Lung (tissue), 17 donors: ENCODE measurements at places on chromosomes 6 and 20. TPM values are rescaled to one million over a fixed set of nuclear protein-coding genes. Genes with fewer than 3 reads are reported as not detected.

DNA sequence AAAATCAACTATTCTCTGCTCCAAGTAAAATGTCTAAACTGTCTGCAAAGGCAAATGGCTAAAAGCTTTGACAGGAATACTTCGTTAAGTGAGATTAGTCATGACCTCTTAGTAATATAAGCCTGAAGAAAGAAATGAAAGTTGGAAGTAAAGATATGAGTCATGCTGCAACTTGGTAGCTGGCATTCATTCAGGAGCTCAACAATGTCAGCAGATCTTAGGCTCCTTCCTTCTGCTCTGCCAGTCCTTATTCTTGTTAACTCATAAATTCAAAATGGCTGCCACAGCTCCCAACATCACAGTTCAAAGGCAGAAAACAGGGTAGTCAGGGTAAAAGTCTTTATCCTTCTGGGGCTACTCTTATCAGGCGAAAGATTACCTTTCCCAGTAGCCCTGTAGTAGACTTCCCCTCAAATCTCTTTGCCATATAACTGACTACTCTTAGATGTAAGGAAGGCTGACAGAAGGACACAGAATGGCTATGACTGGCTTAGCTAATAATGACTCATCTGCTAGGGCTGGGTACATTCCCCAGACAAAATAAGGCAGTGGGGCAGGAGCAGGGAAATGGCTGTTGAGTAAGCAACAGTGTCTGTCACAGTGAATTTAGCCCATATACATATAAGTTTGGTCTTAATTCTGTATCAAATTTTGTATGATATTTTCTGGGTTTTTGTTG is 24.4 kb upstream of the C6orf62 start:
- H3K27ac ChIP-seq: peak overlapping the region; percentile 82
- H3K4me3 ChIP-seq: no peak overlapping the region
- no peak for DNase-seq
- no peaks in the 10 kb centered on the region for H3K27me3 ChIP-seq
- H3K4me1 ChIP-seq: peaks cover 2% of the 10 kb centered on the region

GRCh38 chr6:152343735-152344360 is 293.3 kb downstream of the SYNE1 start:
- H3K27ac ChIP-seq: no peak overlapping the region
- no peaks in the 10 kb centered on the region for H3K27me3 ChIP-seq
- no peak overlapping the region for H3K4me3 ChIP-seq
- H3K4me1 ChIP-seq: no peaks in the 10 kb centered on the region

GRCh38 chr6:168277274-168277669 is 42.3 kb downstream of the DACT2 start:
- H3K36me3 ChIP-seq: no peaks in the 10 kb centered on the region
- no peak for DNase-seq
- no peak overlapping the region for H3K27ac ChIP-seq
- no peaks in the 10 kb centered on the region for H3K27me3 ChIP-seq
- H3K4me3 ChIP-seq: no peak overlapping the region

GRCh38 chr6:53335224-53335994 is 13.3 kb downstream of the ELOVL5 start:
- H3K4me1 ChIP-seq: no peaks in the 10 kb centered on the region
- H3K4me3 ChIP-seq: no peak overlapping the region
- no peaks in the 10 kb centered on the region for H3K36me3 ChIP-seq
- peak overlapping the region; percentile 78 for H3K27ac ChIP-seq
- no peaks in the 10 kb centered on the region for H3K27me3 ChIP-seq

GRCh38 chr20:62216636-62217566 is 3.2 kb downstream of the HRH3 start:
- DNase-seq: no peak
- no peak overlapping the region for H3K4me3 ChIP-seq
- no peaks in the 10 kb centered on the region for H3K36me3 ChIP-seq
- H3K27ac ChIP-seq: no peak overlapping the region

- H3K4me1 ChIP-seq: no peaks in the 10 kb centered on the region
- no peak overlapping the region for H3K4me3 ChIP-seq
- H3K27me3 ChIP-seq: no peaks in the 10 kb centered on the region
- no peak overlapping the region for H3K27ac ChIP-seq
These were observed 577.8 kb downstream of the PRKN start for GRCh38 chr6:162149786-162150185.

DNA sequence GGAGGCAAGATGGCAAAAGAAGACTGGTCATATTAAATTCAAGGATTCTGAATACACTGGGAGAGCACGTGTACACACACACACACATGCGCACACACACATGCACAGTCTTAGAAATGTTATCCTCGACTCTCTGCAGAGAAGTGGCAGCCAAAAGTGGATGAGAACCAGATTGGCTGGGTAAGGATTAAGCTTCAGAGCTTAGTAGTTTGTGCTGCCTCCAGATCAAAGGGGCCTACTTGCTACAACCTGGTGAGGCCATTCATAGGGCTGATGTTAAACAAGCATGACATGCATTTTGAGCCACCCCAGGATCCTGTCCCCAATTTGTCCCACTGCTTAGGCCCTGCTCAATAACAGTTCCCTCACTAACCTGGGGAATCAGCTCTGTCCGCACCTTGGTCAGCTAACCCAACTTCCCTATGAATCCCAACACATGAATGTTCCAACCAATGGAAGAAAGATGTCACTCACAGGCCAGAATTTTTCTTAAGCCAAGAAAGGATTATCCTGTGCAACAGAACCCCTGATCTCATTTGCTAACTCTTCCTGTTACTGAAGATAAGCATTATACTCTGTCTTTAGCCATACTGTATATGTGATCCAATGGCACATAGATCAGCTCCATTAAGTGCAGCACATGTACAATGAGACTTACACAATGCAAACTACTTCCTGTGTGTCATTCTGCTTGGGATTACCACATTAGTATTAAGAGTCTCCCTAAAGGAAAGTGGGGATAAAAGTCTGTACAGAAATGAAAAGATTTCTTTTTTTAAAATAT is 31.0 kb downstream of the TOMM6 start:
- H3K27me3 ChIP-seq: no peaks in the 10 kb centered on the region
- H3K4me1 ChIP-seq: no peaks in the 10 kb centered on the region
- no peak overlapping the region for H3K27ac ChIP-seq
- peaks cover 5% of the 10 kb centered on the region for H3K36me3 ChIP-seq

GRCh38 chr6:65771946-65772345 is 64.9 kb upstream of the EYS start:
- H3K27me3 ChIP-seq: no peaks in the 10 kb centered on the region
- H3K4me1 ChIP-seq: no peaks in the 10 kb centered on the region
- no peak overlapping the region for H3K27ac ChIP-seq
- H3K36me3 ChIP-seq: no peaks in the 10 kb centered on the region

- no peaks in the 10 kb centered on the region for H3K36me3 ChIP-seq
- no peak overlapping the region for H3K4me3 ChIP-seq
- no peak overlapping the region for H3K27ac ChIP-seq
These were observed 18.1 kb upstream of the PXDC1 start for GRCh38 chr6:3769610-3770009.

Gene WASF1
- total RNA-seq: 4.6 TPM

GRCh38 chr20:51211191-51211590 is 188.3 kb upstream of the KCNG1 start:
- H3K27ac ChIP-seq: no peak overlapping the region
- no peaks in the 10 kb centered on the region for H3K4me1 ChIP-seq
- no peaks in the 10 kb centered on the region for H3K36me3 ChIP-seq
- no peak overlapping the region for H3K4me3 ChIP-seq
- DNase-seq: no peak

GRCh38 chr20:48098866-48099265 is 313.6 kb upstream of the SULF2 start:
- no peak overlapping the region for H3K4me3 ChIP-seq
- DNase-seq: no peak
- H3K36me3 ChIP-seq: no peaks in the 10 kb centered on the region
- no peak overlapping the region for H3K27ac ChIP-seq

Gene MICB
- 5.3 TPM for total RNA-seq

Gene PBOV1
- total RNA-seq: not detected

GRCh38 chr6:4632421-4632820 is 143.8 kb upstream of the CDYL start:
- DNase-seq: no peak
- no peaks in the 10 kb centered on the region for H3K4me1 ChIP-seq
- H3K4me3 ChIP-seq: no peak overlapping the region
- no peak overlapping the region for H3K27ac ChIP-seq
- no peaks in the 10 kb centered on the region for H3K36me3 ChIP-seq
- no peaks in the 10 kb centered on the region for H3K27me3 ChIP-seq

- peaks cover 28% of the 10 kb centered on the region for H3K4me1 ChIP-seq
- H3K27ac ChIP-seq: peak overlapping the region; percentile 82
- DNase-seq: peak; percentile 64
These were observed 9.2 kb downstream of the NRN1 start for GRCh38 chr6:5997420-5997987.

GRCh38 chr6:33613146-33613794 is 7.9 kb upstream of the ITPR3 start:
- DNase-seq: no peak
- H3K4me1 ChIP-seq: peaks cover 28% of the 10 kb centered on the region
- H3K27me3 ChIP-seq: no peaks in the 10 kb centered on the region
- H3K4me3 ChIP-seq: no peak overlapping the region
- no peaks in the 10 kb centered on the region for H3K36me3 ChIP-seq
